Epithelial cell of proximal tubule (primary cell): ENCODE measurements at places on chromosomes 6 and 20. TPM values are rescaled to one million over a fixed set of nuclear protein-coding genes. Genes with fewer than 3 reads are reported as not detected.

GRCh38 chr20:60249436-60249835 lies 291.2 kb downstream of the CDH26 start:
- DNase-seq: peak; percentile 78

GRCh38 chr6:42367353-42368011 lies 84.2 kb downstream of the TRERF1 start:
- no peak for DNase-seq

GRCh38 chr20:16035576-16035975 lies 537.7 kb downstream of the KIF16B start:
- no peak for DNase-seq

DNA sequence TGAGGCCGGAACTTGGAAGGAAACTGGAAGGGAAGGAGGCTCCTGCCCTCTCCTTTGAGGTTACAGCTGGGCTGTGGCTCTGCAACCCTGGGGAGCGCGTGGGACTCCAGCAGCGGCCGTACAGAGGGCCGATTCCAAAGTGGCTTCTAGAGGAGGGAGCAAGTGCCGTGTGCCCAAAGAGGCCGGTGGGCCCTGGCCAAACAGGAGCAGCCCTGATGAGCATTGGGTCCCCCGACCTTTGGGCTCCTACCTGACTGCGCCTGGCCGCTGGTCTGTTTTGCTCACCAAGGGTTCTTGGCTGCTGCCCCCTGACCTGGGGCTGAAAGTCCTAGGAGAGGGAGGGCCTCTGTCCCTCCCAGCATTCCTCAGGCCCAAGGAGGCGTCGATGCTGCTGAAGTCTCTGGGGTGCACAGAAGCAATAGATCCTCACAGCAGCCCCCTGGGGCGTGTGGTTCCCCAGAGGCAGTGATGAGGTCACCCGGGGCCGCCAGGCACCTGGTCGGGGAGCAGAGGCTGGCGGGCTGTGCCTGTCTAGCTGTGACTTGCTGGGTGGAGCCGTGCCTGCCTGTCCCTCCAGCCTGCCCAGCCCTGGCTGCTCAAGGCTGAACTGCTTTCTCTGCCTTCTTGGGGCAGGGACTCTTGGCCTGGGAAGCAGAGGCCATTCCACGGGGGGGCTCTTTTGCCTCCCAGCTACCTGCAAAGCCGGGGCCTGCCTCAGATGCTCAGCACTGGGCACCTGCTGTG lies 9.8 kb downstream of the RBM38 start:
- DNase-seq: no peak

DNA sequence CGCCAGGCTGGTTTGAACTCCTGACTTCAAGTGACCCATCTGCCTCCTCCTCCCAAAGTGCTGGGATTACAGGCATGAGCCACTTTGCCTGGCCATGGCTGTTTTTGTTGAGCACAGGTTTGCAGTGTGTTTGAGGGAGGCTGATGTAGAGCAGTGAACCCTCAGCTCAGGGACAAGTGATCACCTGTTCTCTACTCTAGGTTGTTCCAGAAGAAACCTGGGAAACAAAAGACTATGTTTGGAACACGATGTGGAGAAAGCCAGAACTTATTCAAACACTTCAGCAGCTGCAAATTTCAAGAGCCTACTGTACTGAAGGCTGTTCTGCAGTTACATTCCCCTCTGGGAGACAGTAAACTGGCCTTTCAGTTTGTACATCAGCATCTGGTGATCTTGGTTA lies 4.7 kb downstream of the TULP1 start:
- DNase-seq: no peak

DNA sequence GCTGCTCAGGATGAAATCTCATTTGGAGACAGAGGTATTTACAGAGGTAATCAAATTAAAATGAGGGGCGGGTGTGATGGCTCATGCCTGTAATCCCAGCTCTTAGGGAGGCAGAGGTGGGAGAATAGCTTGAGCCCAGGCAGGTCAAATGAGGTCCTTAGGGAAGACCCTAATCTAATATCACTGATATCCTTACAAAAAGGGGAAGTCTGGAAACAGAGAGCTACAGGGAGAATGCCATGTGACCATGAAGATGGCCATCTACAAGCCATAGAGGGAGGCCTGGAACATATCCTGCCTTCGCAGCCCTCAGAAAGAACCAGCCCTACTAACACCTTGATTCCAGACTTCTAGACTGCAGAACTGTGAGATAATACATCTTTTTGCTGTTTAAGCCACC lies 8.3 kb downstream of the MTCL3 start:
- no peak for DNase-seq

DNA sequence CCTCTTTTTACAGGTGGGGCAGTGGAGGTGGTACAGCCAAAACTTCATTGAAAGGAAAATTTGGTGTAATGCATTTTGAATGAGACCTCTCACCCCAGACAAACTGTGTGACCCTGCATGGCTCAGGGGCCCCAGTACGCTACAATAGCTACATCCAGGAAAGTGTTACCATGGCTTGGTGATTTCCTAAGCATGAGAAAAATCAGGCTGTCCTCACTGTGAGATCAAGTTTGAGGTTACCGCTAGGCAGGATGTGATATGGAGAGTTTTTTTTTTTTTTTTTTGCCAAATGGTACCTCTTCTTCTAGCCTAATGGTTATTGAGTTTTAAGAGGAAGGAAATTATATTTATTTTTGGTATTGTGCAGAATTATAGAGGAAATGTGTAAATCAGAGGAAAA lies 305.3 kb downstream of the CD83 start:
- no peak for DNase-seq

DNA sequence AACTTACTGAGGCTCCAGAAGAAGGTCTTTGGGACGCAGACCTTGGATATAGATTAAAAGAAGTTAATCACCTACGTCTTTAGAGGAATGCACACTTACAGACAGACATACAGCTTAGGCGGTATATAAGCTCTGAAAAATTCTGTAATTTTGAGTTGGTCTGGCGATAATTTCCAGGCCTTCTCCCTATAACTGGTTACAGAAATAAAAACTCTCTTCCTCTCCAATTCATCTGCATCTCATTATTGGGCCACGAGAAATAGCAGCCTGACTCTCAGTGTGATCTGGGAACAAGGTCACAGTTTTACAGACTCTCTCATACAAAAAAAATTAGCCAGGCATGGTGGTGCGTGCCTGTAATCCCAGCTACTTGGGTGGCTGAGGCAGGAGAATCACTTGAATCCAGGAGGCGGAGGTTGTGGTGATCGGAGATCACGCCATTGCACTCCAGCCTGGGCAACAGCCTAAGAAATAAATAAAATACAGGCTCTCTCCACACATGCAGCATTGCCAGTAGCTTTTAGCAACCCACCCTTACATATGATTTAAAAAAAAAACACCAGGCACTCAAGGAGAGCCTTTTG lies 4.7 kb downstream of the ZBTB24 start:
- no peak for DNase-seq

GRCh38 chr6:129153257-129153656 lies 270.3 kb downstream of the LAMA2 start:
- no peak for DNase-seq

GRCh38 chr20:32512047-32512385 lies 73.1 kb downstream of the NOL4L start:
- no peak for DNase-seq

DNA sequence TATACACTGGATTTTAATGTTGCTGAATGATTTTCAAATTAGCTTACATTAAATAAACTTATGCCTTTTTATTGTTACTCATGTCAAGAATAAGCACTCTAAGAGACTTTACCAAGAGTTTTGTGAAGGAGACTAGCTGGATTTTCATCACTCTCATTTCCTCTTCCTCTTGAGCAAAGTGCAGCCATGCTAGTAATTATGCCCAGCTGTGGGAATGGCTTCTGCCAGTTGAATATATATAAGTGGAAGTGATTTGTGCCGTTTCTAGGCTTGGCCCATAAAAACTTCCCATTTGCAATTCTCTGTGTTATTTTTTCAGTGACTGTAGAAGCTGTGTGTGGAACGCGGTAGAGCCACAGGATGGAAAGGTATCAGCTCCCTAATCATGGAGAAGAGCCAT lies 255.8 kb downstream of the HDGFL1 start:
- no peak for DNase-seq

GRCh38 chr6:86683132-86683908 lies 254.0 kb upstream of the HTR1E start:
- no peak for DNase-seq

DNA sequence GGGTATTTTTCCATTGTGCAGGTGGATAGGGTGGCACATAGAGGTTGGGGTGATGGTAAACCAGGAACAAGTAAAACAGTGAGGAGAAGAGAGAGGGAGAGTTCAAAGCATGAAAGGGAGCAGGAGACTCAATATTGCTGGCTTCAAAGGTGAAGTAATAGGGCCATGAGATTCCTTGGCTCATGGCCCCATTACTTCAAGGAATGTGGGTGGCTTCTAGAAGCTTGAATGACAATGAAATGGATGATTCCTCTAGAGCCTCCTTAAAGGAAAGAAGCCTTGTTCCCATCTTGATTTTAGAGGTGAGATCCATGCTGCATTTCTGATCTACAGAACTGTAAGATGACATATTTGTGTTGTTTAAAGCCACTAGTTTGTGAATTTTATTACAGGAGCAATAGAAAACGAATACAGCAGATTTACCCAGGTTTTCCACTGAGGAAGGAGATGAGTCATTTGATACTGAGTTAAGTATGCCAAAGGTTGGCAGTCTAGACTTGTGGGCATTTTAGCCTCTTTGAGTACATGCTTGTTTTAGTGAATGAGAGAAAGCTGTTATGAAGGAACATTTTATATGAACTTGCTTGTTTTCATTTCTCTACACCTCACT lies 110.4 kb downstream of the PLCB4 start:
- peak; percentile 70 for DNase-seq

DNA sequence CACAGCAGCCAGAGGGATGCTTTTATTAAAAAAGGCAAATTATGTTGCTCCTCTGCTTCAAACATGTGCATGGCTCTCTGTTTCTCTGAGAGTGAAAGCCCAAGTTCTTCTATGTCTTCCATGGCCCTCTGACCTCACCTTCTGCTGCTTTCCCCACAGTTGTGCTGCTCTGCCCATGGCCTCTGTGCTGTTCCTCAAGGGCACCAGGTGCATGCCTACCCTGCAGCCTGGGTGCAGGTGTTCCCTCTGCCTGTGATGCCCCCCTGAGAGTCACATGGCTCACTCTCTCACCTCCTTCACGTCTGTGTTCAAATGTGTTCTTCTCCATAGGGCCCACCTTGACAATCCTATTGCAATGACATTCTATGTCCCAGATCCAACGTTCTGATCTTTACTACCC lies 477.0 kb upstream of the CHD6 start:
- DNase-seq: no peak

- DNase-seq: no peak
Measured at GRCh38 chr20:564192-564591, 20.6 kb upstream of the CSNK2A1 start.

DNA sequence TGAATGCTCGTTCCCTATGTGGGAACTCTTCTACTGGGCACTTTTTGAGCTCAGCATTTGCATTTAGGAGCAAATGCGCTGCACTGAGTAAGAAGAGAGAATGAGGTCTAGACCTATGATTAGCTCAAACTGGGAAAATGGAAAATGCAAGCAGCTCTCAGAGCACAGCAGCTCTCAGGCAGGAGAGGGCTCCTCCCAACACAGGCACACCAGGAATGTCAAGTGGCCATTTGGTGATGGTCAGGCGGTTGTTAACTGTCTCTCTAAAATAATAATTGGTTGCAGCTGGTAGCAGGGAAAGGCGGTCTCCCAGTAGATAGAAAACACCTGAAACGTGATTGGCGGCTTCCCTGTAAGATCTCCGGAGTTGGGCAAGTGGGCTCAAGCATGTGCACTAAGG lies 162.0 kb upstream of the ECI2 start:
- no peak for DNase-seq

GRCh38 chr6:108293527-108294296 lies 1.1 kb upstream of the AFG1L start:
- DNase-seq: no peak

GRCh38 chr6:99645986-99646385 lies 39.4 kb downstream of the PRDM13 start:
- DNase-seq: no peak

GRCh38 chr20:58044286-58044685 lies 184.2 kb downstream of the ANKRD60 start:
- no peak for DNase-seq

The MED23 gene
- total RNA-seq: 14.5 and 15.0 TPM in 2 replicates

The NAA20 gene
- total RNA-seq: 41.8 and 59.1 TPM in 2 replicates

The OVOL2 gene
- total RNA-seq: 0.23 and 1.6 TPM in 2 replicates

The OTOR gene
- total RNA-seq: not detected in 2 replicates

The TRIM10 gene
- total RNA-seq: not detected in 2 replicates

The SLC12A5 gene
- total RNA-seq: not detected in 2 replicates

The HLA-C gene
- 174 and 314 TPM in 2 replicates for total RNA-seq

The VSTM2L gene
- total RNA-seq: 2.8 and 4.5 TPM in 2 replicates
